SJSA1 (cell line): ENCODE measurements at places on chromosomes 4 and X. TPM values are rescaled to one million over a fixed set of nuclear protein-coding genes. Genes with fewer than 3 reads are reported as not detected.

Gene MECP2
- 20.3 and 26.0 TPM in 2 replicates for total RNA-seq

Gene GPR82
- not detected in 2 replicates for total RNA-seq

Gene MAGIX
- 1.00 TPM in 1 of 2 replicates, not detected in the other for total RNA-seq

Gene ANOS1
- 3.5 and 9.3 TPM in 2 replicates for total RNA-seq

Gene SASH3
- total RNA-seq = not detected in 2 replicates

Gene KLHL34
- total RNA-seq = not detected in 2 replicates

Gene ETDA
- total RNA-seq = not detected in 2 replicates

Gene FAM184B
- total RNA-seq = not detected in 2 replicates

Gene EGF
- total RNA-seq = 9.6 and 28.0 TPM in 2 replicates

Gene CYTL1
- 0.76 and 1.3 TPM in 2 replicates for total RNA-seq

Gene MCF2
- 0.21 TPM in 1 of 2 replicates, not detected in the other for total RNA-seq

Gene NAA11
- not detected in 2 replicates for total RNA-seq

Gene CT45A5
- total RNA-seq = not detected in 2 replicates

Gene CFAP99
- not detected in 2 replicates for total RNA-seq

Gene STS
- 2.4 and 4.4 TPM in 2 replicates for total RNA-seq

Gene IQSEC2
- 4.8 and 5.1 TPM in 2 replicates for total RNA-seq

Gene PRKG2
- 0.03 TPM in 1 of 2 replicates, not detected in the other for total RNA-seq

Gene FAM3A
- total RNA-seq = 19.6 and 28.8 TPM in 2 replicates

Gene RNF128
- not detected in 2 replicates for total RNA-seq

Gene CENPVL2
- not detected in 2 replicates for total RNA-seq

Gene ADH7
- not detected in 2 replicates for total RNA-seq

Gene NDST3
- total RNA-seq = 0.53 and 0.58 TPM in 2 replicates

Gene PALLD
- 99.8 and 118 TPM in 2 replicates for total RNA-seq

Gene JAKMIP1
- total RNA-seq = not detected in 2 replicates

Gene GRIA2
- not detected in 2 replicates for total RNA-seq

Gene FATE1
- not detected in 2 replicates for total RNA-seq

Gene FDCSP
- not detected in 2 replicates for total RNA-seq

Gene MAP7D3
- 22.1 and 27.5 TPM in 2 replicates for total RNA-seq

Gene EFHC2
- not detected in 2 replicates for total RNA-seq

Gene RHOXF1
- not detected in 2 replicates for total RNA-seq

Gene GAB3
- 0.95 and 0.97 TPM in 2 replicates for total RNA-seq

Gene MEPE
- 0.24 TPM in 1 of 2 replicates, not detected in the other for total RNA-seq

Gene ETNPPL
- not detected in 2 replicates for total RNA-seq

Gene HTT
- 7.2 and 12.6 TPM in 2 replicates for total RNA-seq
